ENCODE measurements at places on chromosomes 2 and 18. TPM values are rescaled to one million over a fixed set of nuclear protein-coding genes. Genes with fewer than 3 reads are reported as not detected.

The CCDC141 gene
- total RNA-seq, result 38.8 TPM

The XIRP2 gene
- total RNA-seq, result not detected

The TRIM54 gene
- total RNA-seq, result not detected

The ANKRD23 gene
- total RNA-seq, result 6.1 TPM

The ALPP gene
- total RNA-seq, result not detected

DNA sequence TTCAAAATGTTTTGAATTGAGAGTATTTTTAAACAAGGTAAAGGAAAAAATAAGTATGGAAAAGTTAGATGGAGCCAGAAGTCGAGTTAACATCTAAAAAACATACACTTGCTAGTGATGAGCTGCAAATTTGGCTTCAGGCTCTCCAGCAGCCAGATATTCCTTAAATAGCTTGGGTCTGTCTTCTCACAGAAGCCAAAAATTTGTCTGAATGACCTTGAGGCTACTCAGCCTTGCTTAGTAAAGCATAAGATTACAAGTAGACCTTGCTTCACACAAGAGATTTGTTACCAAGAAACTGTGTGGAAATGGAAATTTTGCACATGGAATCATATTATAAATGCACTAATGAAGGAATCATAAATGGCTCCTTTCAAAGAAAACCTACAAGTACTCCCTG, 40.8 kb upstream of the GRB14 start:
- no peak overlapping the region for H3K27ac ChIP-seq
- peaks cover 44% of the 10 kb centered on the region for H3K36me3 ChIP-seq
- no peak for DNase-seq
- no peaks in the 10 kb centered on the region for H3K27me3 ChIP-seq

DNA sequence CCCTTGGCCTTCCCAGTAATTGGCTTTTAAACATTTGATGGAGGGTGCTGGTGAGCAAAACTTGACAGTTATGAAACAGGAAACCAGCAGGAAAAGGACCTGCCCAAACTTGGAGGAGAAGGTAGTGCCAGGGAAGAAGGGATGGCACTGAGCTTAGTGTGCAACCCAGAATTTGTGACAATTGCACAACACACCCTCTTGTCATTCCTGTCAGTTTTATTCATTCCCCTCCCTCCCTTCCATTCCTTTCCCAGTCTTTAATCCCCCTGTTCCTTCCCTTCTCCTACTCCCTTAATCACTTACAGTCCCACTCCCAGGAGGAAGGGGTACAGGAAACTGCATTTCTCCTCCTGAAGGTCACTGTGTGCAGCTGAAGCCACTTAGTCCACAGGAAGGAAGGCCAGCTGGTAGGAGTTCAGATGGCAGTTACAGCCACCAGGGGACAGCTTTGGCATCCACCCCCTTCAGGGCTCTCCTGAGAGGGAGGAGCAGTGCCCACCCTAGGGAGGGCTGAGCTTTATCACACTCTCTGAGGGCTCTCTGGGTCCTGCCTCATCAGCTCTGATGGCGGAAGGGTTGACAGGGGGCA, 24.0 kb upstream of the SIGLEC15 start:
- no peak overlapping the region for H3K4me3 ChIP-seq
- no peak for DNase-seq
- H3K27me3 ChIP-seq, result peaks cover 14% of the 10 kb centered on the region

DNA sequence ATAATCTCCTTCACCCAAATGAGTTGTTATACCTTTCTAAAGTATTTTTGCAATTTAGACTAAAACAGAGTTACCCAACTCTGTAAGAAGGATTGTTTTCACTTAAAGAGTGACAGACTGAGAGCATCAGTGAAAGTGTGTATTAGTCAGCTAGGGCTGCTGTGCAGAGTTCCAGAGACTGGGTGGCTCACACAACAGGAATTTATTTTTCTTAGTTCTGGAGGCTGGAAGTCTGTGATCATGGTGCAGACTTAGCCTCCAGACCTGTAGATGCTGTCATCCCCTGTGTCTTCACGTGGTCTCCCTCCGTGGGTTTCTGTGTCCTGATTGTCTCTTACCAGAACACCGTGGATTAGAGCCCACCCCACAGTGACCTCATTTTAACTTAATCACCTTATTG, 40.0 kb downstream of the BCL2L11 start:
- H3K27me3 ChIP-seq, result no peaks in the 10 kb centered on the region
- DNase-seq, result no peak
- no peak overlapping the region for H3K4me3 ChIP-seq

- H3K27ac ChIP-seq, result no peak overlapping the region
- H3K4me1 ChIP-seq, result peaks cover 5% of the 10 kb centered on the region
- H3K27me3 ChIP-seq, result peaks cover 1% of the 10 kb centered on the region
- no peaks in the 10 kb centered on the region for H3K36me3 ChIP-seq
These were observed 95.2 kb upstream of the SCG2 start for GRCh38 chr2:223697316-223697891.

- no peak overlapping the region for H3K4me3 ChIP-seq
- no peaks in the 10 kb centered on the region for H3K27me3 ChIP-seq
- no peaks in the 10 kb centered on the region for H3K36me3 ChIP-seq
- H3K27ac ChIP-seq, result no peak overlapping the region
These were observed 152.8 kb downstream of the TMEM18 start for GRCh38 chr2:524442-524841.

DNA sequence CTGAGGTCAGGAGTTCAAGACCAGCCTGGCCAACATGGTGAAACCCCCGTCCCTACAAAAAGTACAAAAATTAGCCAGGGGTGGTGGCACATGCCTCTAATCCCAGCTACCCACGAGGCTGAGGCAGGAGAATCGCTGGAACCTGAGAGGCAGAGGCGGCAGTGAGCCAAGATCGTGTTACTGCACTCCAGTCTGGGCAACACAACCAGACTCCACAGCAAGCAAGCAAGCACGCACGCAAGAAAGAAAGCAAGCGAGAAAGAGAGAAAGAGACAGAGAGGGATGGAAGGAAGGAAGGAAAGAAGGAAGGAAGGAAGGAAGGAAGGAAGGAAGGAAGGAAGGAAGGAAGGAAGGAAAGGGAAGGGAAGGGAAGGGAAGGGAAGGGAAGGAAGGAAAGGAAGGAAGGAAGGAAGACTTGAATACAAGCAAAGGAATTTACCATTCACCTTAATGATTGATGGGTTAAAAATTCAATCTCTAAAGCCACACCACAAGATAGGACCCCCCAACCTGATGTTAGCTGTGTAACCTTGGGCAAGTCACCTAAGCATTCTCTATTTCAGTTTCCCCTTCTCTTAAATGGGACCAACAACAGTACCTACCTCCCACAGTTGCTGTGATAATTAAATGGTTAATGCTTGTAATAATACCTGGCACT, 181.7 kb downstream of the ATAD2B start:
- no peak overlapping the region for H3K4me3 ChIP-seq
- peaks cover 28% of the 10 kb centered on the region for H3K36me3 ChIP-seq
- DNase-seq, result no peak
- H3K27ac ChIP-seq, result peak overlapping the region; percentile 25
- no peaks in the 10 kb centered on the region for H3K27me3 ChIP-seq
- H3K4me1 ChIP-seq, result no peaks in the 10 kb centered on the region

- H3K36me3 ChIP-seq, result no peaks in the 10 kb centered on the region
- no peak for DNase-seq
- no peak overlapping the region for H3K4me3 ChIP-seq
- H3K4me1 ChIP-seq, result no peaks in the 10 kb centered on the region
These were observed 198.8 kb downstream of the IRS1 start for GRCh38 chr2:226600802-226601201.

GRCh38 chr2:56754066-56754615, 570.4 kb downstream of the CCDC85A start:
- no peaks in the 10 kb centered on the region for H3K27me3 ChIP-seq
- H3K36me3 ChIP-seq, result no peaks in the 10 kb centered on the region
- no peak overlapping the region for H3K4me3 ChIP-seq
- no peaks in the 10 kb centered on the region for H3K4me1 ChIP-seq
- DNase-seq, result no peak

DNA sequence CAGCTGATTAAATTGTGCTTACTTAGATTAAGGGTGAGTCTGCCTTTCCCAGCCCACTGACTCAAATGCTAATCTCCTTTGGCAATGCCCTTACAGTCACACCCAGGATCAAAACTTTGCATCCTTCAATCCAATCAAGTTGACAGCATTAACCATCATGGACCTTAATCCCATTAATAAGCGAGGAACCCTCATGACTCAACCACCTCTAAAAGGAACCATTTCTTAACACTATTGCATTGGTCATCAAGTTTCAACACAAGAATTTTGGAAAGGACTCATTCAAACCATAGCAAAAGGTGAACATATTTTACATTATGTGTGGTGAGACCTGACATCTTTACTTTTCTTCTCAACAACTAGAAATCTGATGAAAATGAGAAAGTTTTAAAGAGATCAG, 187.0 kb downstream of the OSR1 start:
- DNase-seq, result no peak
- no peaks in the 10 kb centered on the region for H3K4me1 ChIP-seq
- no peak overlapping the region for H3K27ac ChIP-seq

GRCh38 chr2:46326231-46326980, 29.2 kb downstream of the EPAS1 start:
- DNase-seq, result no peak
- H3K4me3 ChIP-seq, result no peak overlapping the region
- H3K27me3 ChIP-seq, result peaks cover 11% of the 10 kb centered on the region
- no peaks in the 10 kb centered on the region for H3K4me1 ChIP-seq

DNA sequence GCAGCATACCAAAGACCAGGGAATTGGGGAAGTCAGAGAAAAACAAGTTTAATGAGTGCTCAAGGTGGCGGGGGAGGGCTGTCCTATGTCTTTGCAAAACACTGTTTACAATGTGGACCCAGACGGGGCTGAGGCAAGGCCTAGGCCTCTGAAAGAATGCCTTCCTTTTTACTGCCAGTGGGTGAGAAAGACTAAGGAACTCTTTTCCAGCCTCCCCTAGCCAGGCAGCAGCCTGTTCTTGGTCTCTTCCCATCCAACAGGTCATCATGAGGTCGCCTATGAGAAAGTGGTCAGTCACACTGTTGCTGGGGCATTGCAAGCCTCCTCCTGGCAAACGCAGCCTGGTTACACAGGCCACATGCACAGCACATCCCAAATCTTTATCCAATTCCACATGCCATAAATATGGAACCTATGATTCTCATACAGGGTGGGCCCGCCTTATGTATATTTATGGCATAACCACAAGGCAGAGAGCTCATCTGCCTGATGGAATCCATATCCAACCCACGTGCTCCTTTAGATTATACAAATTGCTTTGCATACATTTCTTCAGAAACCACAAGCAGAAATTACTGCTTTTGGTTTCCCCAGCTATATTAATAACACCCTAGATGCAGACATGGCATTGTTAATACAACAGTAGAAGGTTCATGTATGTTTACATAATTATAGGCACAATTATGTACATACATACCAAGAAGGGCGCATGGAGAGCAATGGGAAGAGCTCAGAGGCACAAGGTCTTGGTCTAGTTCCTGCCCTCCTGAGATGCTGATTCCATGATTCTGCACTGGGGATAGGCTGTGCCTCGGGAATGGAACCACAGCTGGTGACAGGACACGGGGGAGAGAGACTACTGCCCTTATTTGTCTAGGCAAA, 48.6 kb downstream of the NRP2 start:
- no peak for DNase-seq
- no peak overlapping the region for H3K27ac ChIP-seq
- no peaks in the 10 kb centered on the region for H3K27me3 ChIP-seq
- H3K36me3 ChIP-seq, result peaks cover 5% of the 10 kb centered on the region

GRCh38 chr18:58491113-58491696, 137.7 kb downstream of the ALPK2 start:
- no peaks in the 10 kb centered on the region for H3K36me3 ChIP-seq
- peaks cover 29% of the 10 kb centered on the region for H3K27me3 ChIP-seq
- DNase-seq, result no peak
- peaks cover 7% of the 10 kb centered on the region for H3K4me1 ChIP-seq
- no peak overlapping the region for H3K27ac ChIP-seq
